Activated naive CD8-positive, alpha-beta T cell treated with anti-CD3 and anti-CD28 coated beads, Interleukin-2, amount 50 U/mL, for 24 hours (primary cell): ENCODE measurements at places on chromosomes 6 and 20.

- H3K27ac ChIP-seq: no peak overlapping the region
- no peaks in the 10 kb centered on the region for H3K36me3 ChIP-seq
- H3K27me3 ChIP-seq: peaks cover 2% of the 10 kb centered on the region
- H3K4me1 ChIP-seq: no peaks in the 10 kb centered on the region
- H3K4me3 ChIP-seq: no peak overlapping the region
These were observed 315.1 kb downstream of the UBE3D start for GRCh38 chr6:82750556-82750955.

DNA sequence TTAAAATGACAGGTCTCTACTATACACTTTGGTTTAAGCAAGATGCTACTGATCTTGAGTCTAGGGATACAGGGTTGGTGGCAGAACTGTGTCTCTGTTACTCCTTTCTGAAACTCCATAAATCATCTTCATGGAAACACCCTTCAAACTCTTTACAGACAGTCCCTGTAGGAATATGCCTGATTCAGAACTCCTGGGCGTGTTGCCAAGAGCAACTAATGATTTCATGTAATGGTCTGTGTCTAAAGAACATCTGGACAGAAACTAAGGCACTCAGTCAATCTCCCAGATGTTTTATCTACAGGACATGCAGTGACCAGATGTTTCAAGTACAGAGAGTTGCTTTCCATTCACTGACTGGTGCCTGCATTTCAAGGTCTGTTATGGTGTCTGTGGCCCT is 464.4 kb upstream of the CHD6 start:
- H3K27me3 ChIP-seq: no peaks in the 10 kb centered on the region
- no peaks in the 10 kb centered on the region for H3K4me1 ChIP-seq
- no peaks in the 10 kb centered on the region for H3K36me3 ChIP-seq
- no peak overlapping the region for H3K4me3 ChIP-seq
- H3K27ac ChIP-seq: no peak overlapping the region

DNA sequence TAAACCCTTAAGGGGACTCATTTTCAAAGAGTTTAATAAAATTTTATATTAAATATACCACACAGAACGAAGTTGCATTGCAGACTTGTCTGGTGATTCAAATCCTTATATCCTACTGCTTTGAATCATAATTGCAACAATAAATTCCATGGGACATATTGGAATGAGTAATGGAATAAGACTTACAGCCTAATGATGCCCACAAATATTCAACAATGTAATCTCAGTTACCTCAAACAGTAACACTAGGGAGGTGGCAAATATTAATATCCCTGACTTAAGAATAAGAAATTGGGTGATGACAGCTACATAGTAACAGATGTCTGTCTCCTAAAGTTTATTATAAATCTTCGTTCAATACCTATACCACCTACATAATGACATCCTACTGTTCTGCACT is 52.6 kb downstream of the BMP5 start:
- H3K4me3 ChIP-seq: no peak overlapping the region
- H3K27ac ChIP-seq: no peak overlapping the region
- DNase-seq: no peak

GRCh38 chr6:39268171-39268570 is 38.9 kb upstream of the KCNK5 start:
- peaks cover 1% of the 10 kb centered on the region for H3K27me3 ChIP-seq
- H3K36me3 ChIP-seq: no peaks in the 10 kb centered on the region
- DNase-seq: no peak
- H3K27ac ChIP-seq: no peak overlapping the region
- H3K4me1 ChIP-seq: peaks cover 20% of the 10 kb centered on the region

DNA sequence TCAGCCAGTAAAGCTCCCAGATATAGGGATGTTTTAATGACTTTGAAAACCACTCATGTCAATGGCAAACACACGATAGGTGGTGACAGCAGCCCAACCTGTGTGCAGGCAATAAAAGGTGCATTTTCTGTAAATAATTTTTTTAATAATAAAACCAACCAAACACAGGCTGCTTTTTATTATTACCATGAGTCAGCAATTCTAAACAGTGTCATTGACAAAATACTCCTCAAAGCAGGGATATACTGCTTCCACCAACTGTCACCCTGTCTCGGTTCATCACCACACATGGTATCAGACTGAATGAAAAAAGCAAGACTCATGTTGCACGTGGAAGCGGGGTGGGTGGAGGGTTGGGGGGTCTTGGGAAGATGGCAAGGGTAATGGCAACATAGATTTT is 195.9 kb downstream of the ANKRD60 start:
- no peaks in the 10 kb centered on the region for H3K4me1 ChIP-seq
- no peak for DNase-seq
- no peak overlapping the region for H3K4me3 ChIP-seq
- H3K27me3 ChIP-seq: peaks cover 35% of the 10 kb centered on the region
- H3K36me3 ChIP-seq: no peaks in the 10 kb centered on the region
- no peak overlapping the region for H3K27ac ChIP-seq

DNA sequence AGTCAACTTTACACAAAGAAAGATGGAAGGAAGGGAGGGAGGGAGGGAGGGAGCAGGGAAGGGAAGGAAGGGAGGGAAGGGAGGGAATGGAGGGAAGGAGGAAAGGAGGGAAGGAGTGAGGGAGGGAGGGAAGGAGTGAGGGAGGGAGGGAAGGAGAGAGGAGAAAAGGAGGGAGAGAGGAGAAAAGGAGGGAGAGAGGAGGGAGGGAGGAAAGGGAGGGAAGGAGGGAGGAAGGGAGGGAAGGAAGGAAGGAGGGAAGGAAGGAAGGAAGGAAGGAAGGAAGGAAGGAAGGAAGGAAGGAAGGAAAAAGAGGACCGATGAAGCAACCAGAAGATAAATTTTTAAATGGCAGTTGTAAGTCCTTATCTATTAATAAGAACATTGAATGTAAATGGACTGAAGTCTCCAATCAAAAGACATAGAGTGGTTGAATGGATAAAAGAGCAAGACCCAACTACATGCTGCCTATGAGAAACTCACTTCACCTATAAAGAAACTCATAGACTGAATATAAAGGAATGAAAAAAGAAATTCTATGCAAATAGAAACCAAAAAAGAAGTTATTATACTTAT is 5.7 kb upstream of the DEFB129 start:
- no peaks in the 10 kb centered on the region for H3K36me3 ChIP-seq
- no peak overlapping the region for H3K27ac ChIP-seq
- no peak for DNase-seq
- peaks cover 30% of the 10 kb centered on the region for H3K27me3 ChIP-seq

DNA sequence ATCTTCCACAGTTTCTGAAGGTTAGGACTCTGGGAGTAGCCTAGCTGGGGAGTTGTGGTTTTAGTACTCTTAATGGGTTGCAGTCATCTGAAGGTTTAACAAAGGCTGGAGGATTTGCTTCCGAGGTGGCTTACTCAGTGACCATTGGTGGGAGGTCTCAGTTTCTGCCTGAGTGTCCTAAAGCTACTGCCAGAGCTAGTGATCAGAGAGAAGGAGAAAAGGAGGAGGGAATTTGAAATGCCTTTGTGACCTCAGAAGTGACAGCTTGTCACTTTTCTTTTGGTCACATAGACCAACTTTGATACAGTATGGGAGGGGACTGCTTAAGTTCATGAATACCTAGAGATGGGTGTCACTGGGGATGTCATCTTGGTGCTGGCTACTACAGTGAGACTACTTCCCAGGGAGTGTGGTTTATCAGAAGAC is 41.3 kb downstream of the NCOA3 start:
- peaks cover 83% of the 10 kb centered on the region for H3K4me1 ChIP-seq
- no peaks in the 10 kb centered on the region for H3K27me3 ChIP-seq
- H3K27ac ChIP-seq: peak overlapping the region; percentile 70
- no peak for DNase-seq
- H3K36me3 ChIP-seq: peaks cover 43% of the 10 kb centered on the region

DNA sequence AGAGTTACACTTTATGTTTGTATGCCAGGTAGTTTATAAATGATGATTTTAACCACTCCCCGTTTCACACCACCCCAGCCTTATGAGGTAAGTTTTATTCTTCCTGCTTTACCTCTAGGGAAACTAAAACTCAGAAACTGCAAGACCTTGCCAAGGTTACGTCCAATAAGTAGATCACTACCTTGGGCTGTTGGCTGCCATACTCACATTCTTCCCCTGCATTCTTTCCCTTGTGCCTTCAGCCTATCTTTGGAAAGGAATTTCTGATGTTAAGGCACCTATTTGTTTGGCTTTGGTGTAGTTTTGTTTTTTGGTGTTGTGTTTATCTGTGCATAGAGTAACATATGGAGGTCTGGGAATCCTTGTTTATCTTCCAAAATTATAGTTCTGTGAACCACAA is 122.1 kb downstream of the UST start:
- H3K27ac ChIP-seq: no peak overlapping the region
- peaks cover 30% of the 10 kb centered on the region for H3K4me1 ChIP-seq
- no peaks in the 10 kb centered on the region for H3K27me3 ChIP-seq

DNA sequence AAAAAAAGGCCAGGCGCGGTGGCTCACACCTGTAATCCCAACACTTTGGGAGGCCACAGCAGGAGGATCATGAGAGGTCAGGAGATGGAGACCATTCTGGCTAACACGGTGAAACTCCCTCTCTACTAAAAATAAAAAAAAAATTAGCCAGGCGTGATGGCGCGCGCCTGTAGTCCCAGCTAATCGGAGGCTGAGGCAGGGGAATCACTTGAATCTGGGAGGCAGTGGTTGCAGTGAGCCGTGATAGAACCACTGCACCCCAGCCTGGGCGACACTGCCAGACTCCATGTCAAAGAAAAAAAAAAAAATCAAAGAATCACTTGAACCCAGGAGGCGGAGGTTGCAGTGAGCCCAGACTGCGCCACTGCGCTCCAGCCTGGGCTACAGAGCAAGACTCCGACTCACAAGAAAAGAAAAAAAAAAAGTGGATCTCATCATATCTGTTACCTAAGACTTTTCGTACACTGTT is 4.2 kb downstream of the RBM39 start:
- no peak for DNase-seq
- H3K27me3 ChIP-seq: no peaks in the 10 kb centered on the region
- peaks cover 75% of the 10 kb centered on the region for H3K4me1 ChIP-seq
- peaks cover 83% of the 10 kb centered on the region for H3K36me3 ChIP-seq
- H3K27ac ChIP-seq: peak overlapping the region; percentile 91
- peak overlapping the region; percentile 79 for H3K4me3 ChIP-seq
